Hepatocyte (in vitro differentiated cells): ENCODE measurements at places on chromosomes 7 and 10. TPM values are rescaled to one million over a fixed set of nuclear protein-coding genes. Genes with fewer than 3 reads are reported as not detected.

The PRSS37 gene
- polyA plus RNA-seq: 0.13 TPM in 1 of 2 replicates, not detected in the other

The DDIT4 gene
- polyA plus RNA-seq: 189 and 235 TPM in 2 replicates

The FOXI2 gene
- polyA plus RNA-seq: not detected in 2 replicates

The CREB5 gene
- polyA plus RNA-seq: 14.0 and 18.4 TPM in 2 replicates

The SDK1 gene
- 4.3 and 6.2 TPM in 2 replicates for polyA plus RNA-seq

DNA sequence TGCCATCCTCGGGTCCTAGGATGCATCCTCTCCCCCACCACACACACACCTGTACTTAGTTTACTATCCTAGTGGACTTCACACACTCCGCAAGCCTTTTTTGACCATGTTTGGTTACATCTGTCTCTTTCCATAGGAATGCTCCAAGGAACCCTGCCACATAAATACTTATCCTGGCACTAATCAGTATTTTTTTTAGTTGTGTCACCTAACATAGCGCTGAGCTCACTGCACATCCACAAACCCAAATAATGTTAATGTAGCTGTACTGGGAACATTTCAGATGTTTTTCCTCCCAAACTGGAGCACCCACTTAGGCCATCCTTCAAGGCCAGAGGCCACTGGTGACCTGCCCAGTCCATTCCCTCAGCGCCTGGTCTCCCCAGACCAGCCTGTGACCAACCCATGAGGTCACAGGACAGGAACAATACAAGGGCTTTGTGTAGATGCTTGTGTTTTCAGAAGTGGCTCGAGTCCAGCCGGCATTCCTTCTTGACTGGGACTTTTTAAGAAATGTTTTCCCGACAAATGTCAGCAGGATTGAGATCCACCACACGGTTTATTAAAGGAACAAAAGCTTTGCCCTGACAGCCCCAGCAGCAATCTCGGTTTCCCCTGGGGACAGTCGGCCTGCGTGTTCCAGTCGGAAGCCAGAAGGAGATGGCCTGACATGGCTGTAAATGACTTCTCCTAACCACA is 181.4 kb downstream of the JCAD start:
- H3K27me3 ChIP-seq: no peaks in the 10 kb centered on the region
- no peak for DNase-seq
- no peak overlapping the region for H3K4me3 ChIP-seq
- H3K27ac ChIP-seq: no peak overlapping the region

DNA sequence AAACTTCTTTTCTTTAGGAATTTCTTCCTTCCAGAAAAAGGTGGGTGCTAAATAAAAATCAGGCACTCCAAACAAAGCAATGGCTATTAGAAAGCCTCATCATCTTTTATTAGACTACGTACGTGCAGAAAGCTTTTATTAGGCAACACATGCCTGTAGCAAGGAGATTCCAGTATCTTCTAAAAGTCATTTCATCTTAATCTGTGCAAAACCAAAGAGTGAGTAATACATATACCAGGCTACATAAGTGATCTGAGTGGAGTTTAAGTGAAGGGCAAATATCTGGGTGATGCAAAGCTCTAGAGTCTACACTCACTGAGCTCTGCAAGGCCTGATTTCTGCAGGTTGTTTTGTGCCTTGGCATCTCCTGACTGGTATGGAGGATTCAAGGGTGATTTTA is 231.7 kb downstream of the ELMO1 start:
- H3K27me3 ChIP-seq: no peaks in the 10 kb centered on the region
- peak overlapping the region; percentile 56 for H3K27ac ChIP-seq
- no peak overlapping the region for H3K4me3 ChIP-seq

DNA sequence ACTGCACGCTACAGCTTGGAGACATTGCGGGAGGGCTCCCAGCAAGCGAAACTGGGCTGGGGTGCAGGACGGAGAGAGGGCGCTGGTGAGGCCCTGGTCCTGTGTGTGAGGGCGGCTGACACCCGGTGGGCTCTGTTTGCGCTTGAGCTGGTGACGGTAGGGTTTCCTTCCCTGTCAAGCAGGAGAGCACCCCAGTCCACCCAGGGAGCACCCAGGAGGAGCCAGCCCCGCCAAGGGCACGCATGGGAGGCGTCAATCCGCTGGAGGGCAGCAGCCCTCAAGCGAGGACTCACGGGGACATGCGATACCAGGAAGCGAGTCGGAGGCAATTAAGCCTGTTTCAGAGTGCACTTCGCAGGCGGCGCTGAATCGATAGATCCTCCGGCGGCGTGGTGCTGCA is 109.4 kb downstream of the MAD1L1 start:
- no peak overlapping the region for H3K27ac ChIP-seq
- H3K4me1 ChIP-seq: no peaks in the 10 kb centered on the region
- H3K27me3 ChIP-seq: no peaks in the 10 kb centered on the region
- no peaks in the 10 kb centered on the region for H3K36me3 ChIP-seq
- no peak for DNase-seq
- no peak overlapping the region for H3K4me3 ChIP-seq

DNA sequence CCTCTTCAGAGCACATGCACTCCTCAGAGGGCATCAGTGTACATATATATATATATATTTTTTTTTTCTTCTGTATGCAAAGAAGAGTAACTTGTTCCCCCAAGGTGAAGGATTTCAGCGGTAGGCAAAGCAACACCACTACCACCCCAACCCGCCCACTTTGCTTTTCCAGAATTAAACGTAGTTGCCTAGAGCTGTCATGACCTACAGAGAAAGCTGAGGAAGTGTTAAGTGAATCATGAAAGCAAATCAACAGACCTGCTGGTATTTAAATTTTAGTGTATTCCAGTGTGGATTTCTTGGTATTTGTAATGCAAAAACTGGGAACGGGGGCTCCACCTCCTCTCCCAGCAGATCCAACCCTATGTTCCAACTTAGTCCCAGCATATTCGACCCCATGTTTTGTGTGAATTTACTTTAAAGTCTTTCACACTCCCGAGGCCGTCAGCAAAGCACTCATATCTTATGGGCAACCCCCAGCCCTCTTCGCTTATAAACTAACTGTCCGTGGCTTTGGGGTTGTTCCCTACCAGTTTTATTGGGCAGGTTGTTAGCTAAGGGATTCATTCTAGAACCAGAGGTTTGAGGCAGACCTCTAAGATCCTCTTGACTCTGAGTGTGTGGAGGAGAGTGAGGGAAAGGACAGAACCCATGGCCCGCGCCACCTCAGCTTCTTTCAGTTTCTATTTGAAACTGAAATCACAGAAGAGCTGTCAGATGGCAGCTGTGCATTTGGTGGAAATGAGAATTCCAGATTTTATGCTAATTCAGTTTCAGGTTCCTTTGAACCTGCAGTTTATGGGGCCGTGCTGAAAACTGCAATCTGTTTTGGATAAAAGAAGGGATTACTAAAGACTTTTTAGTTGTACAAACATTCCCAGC is 450.2 kb upstream of the GALNT17 start:
- H3K4me1 ChIP-seq: no peaks in the 10 kb centered on the region
- H3K27ac ChIP-seq: no peak overlapping the region

DNA sequence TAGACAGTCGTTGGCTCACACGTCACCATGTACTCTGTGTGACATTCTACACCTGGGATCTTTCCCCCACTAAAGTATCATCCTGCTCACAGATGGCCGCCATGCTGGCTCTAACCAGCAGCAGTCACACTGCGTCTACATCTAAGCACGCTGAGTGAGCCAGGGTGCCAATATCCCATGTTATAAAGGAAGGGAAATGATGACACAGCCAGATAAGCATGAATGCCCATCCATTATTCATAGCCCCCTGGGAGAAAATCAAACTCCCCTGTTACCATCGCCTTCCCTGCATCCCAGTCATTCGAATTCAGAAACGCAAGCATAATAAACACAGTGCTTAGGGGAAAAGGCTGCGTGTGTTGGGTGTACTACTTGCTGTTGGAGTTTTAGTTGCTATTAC is 698.2 kb upstream of the AUTS2 start:
- H3K27me3 ChIP-seq: no peaks in the 10 kb centered on the region
- H3K4me1 ChIP-seq: no peaks in the 10 kb centered on the region
- H3K36me3 ChIP-seq: no peaks in the 10 kb centered on the region
- H3K4me3 ChIP-seq: no peak overlapping the region

- no peaks in the 10 kb centered on the region for H3K27me3 ChIP-seq
- DNase-seq: no peak
- H3K4me3 ChIP-seq: no peak overlapping the region
These were observed 35.5 kb downstream of the ENTPD1 start for GRCh38 chr10:95791425-95791979.
